Cardiac fibroblast (primary cell): ENCODE measurements at places on chromosomes 7 and 10.

- DNase-seq = no peak
Observed at GRCh38 chr7:105872491-105872890, 3.9 kb downstream of the ATXN7L1 start.

DNA sequence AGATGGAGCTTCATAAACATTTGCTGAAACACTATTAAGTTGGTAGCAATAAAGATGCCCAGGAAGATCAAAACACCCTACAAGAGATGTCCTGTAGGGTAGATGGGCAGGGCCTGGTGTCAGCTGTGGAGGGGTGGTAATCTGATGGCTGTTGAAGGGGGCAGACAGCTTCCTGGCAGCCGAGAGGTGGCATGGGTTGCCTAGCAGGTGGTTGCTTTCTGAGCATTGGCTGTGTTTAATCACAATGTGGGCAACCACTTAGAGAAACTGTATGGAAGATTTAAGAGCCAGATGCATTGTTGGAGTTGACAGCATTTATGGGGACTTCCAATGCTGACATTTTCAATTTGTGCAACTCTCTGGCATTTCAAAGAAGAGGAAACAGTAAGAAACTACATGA lies 79.9 kb upstream of the SLC26A5 start:
- no peak for DNase-seq

DNA sequence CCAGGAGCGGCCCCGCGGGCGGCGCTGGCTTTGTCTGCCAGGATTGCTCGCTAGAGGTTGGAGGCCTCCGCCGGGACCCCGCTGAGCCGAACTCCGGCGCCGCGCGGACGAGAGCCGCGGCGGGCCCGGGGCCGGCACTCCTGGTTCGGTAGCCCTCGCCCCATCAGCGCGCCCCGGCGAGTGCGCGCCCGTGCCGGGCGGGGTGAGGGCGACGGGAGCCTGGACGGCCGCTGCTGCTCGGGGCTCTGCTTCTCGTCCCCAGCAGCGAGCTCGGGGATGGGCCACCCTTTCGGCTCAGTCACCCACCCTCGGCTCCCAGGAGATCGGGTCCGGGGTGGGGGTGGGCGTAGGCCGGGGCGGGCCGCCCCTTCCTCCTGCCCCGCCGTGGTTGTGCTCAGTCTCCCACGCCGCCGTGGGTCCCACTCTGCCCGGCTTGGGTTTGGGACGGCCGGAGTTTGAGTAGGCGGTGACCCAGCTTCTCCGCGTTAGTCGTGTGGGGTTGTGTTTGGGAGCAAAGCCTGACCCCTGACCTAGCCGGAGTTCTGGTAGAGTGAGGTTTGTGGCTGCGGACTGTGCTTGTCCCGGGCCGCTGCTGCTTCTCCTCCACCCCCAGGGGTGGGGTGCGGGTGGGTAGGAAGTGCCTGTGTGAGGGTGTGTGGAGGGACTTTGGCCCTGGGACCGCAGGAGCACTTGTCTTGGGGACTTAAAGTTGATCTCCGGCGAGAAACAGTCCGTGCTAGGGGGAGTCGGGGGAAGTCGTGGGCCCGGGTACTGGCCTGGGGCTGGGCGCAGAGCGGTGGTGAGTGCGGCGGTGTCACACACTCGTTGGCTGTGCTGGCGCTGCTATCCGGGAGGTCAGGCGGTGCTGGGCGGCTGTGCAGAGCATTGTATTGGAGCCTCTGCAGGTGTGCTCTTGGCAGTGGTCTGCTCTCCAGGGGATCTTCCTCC lies 677 bp downstream of the TSPAN14 start:
- no peak for DNase-seq

DNA sequence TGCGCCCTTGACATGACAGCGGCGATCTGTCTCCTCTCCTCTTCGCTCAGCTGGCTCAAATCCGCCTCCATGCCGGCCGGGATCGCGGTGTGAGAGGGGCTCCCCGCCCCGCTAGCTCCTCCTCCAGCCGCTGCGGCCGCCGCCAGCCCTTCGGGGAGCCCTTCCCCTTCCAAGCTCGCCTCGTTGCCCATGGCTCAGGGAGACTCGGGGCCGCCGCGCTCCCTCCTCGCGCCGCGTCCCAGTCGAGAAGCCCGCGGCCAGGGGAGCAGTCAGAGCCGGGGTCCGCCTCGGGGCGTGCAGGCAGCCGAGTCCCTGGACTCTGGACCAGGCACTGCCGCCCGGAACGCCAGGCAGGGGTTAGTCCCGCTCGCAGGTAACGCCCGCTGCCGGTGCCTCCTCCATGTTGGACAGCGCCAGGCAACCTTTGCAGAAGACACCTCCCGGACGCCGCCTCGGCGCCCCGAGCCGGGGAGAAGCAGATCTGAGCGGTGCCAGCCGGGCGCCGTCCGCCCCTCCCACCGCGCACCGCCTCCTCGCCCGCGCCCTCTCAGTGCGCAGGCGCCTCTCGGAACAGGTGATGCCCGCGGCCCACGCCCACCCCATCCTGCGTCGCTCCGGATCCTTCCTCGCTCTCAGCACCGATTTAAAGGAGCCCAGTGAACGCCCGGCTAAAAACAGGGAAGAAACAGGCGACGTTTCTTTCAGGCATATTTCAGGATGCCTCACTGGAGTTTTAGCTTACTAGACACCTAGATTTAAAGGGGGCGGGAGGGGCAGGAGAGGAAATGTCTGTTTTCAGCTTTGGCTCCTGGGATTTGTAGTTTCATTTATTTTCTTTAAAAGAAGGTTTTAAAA lies at the start of gene PCLO:
Gene PCLO, minus strand, starts transcription at position 483 of the 855 bp plus-strand sequence. Its CDS starts 292 bp downstream, at position 191.
- DNase-seq = peak; percentile 19

DNA sequence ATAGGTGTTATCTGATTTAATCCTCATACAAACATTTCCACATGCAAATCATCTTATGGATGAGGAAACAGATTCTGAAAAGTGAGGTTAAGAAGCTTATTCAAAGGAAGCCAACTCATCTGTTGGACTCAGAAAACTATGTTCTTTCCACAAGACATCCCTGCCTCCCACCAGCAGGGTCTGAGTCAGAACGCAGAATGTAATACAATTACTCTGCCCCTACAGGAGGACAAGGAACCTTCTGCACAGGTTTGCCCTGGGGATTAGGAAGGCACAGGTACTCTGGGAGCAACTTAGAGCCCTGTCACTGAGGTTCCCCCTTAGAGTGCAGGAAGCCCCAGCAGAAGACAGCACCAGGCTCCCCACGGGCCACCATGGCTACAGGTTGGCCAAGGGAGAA lies 255.7 kb downstream of the TNS3 start:
- peak; percentile 92 for DNase-seq

- no peak for DNase-seq
Observed at GRCh38 chr10:15374156-15374555, 3.1 kb upstream of the FAM171A1 start.

- no peak for DNase-seq
Observed at GRCh38 chr7:73369622-73370021, 41.7 kb downstream of the FKBP6 start.

DNA sequence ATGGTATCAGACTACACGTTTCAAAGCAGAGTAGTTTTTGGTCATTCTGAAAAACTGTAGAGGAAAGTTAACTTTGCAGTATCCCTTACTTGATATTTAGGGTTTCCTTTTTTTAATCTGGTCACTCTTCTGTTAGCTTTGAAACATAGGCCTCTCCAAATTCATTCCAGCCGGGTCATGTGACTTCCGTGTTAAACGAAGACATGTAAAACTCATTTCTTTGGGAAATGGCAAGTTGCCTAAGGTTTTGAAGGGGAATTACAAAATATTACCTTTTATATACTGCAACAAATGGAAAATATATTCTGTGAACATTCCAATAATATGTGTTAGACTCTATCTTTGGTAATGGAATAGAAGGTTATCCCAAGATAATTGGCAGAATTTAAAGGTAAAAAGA lies 9.5 kb downstream of the TES start:
- no peak for DNase-seq

GRCh38 chr7:140640060-140640637 lies 464 bp downstream of the DENND2A start:
- DNase-seq = no peak

- peak; percentile 47 for DNase-seq
Observed at GRCh38 chr7:142612237-142612881, 136.9 kb upstream of the PRSS1 start.

DNA sequence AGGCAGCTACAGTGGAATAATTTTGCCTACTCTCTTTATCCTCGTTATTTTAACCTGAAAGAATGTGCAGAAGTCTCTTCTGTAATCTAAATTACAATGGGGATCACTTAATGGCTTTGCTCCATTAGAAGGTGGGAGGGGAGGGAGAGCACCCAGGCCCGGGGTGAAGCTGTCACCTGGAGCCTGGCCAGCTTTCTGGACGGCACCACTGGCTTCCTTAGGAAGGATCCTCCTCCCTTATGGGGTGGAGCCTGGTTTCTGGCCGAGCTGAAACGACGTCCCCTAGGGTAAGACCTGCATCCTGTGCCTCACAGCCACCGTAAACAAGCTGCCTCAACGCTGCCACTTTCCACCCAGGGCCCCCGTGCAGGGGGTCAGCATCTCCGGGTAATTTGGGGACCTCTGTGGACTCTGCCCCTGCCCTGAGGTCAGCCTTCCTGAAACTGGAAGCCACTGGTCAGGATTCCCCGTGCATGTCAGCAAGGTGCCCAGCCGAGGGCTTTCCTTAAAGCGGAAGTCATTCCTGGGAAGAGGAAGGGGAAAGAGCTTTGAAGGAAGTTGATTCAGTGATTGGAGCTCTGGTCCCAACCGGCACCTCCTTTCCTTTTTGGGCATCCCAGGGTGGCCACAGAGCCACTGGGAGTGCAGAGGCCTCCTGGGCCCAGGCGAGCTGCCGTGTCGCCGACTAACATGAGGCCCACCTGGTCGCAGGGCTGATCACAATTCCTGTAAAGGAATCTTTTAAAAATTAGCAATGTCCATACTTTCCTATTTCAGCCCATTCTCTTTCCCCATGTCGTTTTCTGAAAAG lies 569.1 kb downstream of the DNAJB6 start:
- no peak for DNase-seq

- DNase-seq = no peak
Observed at GRCh38 chr7:114375907-114376306, 38.7 kb upstream of the FOXP2 start.

- DNase-seq = peak; percentile 26
Observed at GRCh38 chr7:73448609-73449008, 15.0 kb downstream of the FZD9 start.

GRCh38 chr7:66403564-66403963 lies 198.4 kb downstream of the TPST1 start:
- no peak for DNase-seq
